ENCODE measurements at places on chromosomes 16 and 17.

DNA sequence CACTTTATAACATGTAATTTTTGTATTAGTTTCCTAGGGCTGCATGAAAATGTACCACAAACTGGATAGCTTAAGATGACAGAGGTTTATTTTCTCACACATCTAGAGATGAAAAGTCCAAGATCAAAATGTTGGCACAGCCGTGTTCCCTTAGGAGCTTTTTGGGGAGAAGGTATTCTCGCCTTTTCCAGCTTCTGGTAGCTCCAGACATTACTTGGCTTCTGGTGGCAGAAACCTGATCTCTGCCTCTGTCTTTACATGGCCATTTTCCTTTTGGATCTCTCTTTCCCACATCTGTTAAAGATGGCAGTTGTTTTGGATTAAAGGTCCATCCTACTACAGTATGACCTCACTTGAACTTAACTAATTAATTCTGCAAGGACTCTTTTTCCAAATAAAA is 885.7 kb upstream of the CDH8 start:
- no peak for DNase-seq

DNA sequence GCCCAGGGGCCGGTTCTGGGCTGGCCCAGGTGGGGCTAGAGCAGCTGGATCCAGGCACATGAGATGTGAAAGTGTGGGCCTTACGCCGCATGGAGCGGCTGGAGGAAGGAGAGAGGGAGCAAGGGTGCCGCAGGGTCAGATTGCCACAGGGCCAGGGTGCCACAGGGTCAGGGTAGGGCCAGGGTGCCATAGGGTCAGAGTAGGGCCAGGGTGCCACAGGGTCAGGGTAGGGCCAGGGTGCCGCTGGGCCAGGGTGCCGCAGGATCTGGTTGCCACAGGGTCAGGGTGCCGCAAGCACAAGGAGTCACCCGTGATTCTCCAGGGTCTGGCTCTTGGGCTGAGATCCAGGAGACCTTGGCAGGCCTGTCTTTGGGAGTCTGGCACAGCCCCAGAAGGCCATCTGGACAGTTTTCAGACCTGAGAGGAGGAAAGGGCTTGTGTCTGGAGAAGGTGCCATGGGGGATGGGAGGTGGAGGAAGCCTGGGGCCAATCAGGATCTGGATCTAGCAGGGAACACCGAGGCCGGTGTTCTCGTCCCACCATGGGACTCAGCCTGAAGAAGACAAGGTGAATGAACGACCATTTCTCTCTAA is 13.1 kb upstream of the LASP1NB start:
- no peak for DNase-seq

- no peak for DNase-seq
Observed at GRCh38 chr17:43548689-43549379, 2.7 kb upstream of the ETV4 start.

GRCh38 chr17:5238333-5238732 is 3.7 kb upstream of the SCIMP start:
- DNase-seq = no peak

DNA sequence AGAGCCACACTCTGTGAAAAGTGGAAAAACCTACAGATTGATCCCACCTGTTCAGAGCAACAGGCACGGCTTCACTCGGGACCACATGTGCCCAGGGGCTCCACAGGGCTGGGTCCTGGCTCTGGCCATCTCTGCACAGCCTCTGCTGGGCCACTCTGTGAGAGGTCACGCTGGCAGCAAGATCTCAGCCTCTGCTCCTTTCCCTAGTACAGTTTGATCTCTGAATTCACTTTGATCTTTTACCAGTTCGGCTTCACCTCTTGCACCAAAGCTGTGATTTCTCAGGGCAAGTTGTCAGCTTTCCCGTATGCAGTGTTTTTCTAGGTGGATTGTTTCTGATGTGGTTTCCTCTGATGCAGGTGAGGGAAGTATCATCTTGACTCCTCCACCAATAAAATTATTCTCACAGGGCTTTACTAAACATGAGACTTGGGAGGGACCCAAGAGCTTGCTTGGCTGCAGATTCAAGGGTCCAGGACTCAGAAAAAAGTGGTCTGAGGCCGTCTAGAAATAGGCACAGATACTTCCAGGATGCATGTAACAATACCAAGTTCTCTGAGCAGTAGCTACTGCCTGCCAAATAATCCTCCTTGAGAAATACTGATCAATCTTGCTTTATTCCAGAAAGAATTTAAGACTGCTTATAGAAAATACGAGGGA is 24.0 kb upstream of the ALDH3A1 start:
- DNase-seq = no peak

GRCh38 chr17:4806456-4806776 is 536 bp upstream of the PLD2 start:
- DNase-seq = no peak

DNA sequence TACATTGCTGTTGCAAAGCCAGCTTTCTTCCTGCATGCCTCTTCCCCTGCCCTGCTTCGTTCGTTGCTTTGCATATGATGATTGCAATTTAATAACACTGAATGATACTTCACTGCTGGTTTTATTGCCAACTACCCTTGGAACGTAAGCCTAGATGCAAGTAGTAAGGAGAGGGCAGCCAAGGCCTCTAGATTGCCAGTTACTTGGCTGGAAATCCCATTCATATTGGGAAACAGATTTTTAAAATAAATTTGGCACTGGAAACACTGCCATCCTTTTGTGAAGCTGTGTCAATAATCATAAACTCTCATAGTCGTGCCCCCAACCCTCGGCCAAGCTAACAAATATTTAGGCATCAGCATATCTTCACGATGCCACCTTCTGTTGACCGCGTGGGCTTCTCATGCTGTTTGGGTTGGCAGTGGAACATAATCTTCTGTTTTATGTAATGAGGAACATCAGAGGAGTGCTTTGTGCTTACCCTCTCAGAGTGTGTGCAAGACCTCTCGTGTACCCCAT is 86.5 kb downstream of the MAP2K6 start:
- DNase-seq = no peak

- no peak for DNase-seq
Observed at GRCh38 chr17:3469529-3469928, 2.1 kb downstream of the SPATA22 start.

All from HFF-Myc (cell line).